ENCODE measurements at places on chromosomes 7 and 10. TPM values are rescaled to one million over a fixed set of nuclear protein-coding genes. Genes with fewer than 3 reads are reported as not detected.

DNA sequence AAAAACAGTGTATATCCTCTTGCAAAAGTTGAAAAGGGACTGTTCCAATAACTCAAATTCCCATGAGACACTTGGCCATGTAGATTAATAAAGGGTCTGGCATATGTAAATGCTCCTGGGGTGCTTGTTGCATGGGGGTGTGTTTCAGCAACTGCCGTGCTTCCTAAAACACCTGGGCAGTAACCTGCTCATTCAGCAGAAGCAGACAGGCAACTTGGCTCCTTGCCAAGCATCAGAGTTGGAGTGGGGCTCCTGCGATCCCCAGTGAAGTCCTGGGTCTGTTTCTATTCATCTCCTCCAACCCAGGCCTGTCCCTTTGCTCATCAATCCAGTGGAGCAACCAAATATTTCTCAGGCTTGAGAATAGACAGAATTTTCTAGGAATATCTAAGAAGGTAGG lies 42.2 kb upstream of the ADAM12 start:
- DNase-seq: no peak

GRCh38 chr10:27736396-27736795 lies 9.2 kb downstream of the MKX start:
- DNase-seq: no peak

DNA sequence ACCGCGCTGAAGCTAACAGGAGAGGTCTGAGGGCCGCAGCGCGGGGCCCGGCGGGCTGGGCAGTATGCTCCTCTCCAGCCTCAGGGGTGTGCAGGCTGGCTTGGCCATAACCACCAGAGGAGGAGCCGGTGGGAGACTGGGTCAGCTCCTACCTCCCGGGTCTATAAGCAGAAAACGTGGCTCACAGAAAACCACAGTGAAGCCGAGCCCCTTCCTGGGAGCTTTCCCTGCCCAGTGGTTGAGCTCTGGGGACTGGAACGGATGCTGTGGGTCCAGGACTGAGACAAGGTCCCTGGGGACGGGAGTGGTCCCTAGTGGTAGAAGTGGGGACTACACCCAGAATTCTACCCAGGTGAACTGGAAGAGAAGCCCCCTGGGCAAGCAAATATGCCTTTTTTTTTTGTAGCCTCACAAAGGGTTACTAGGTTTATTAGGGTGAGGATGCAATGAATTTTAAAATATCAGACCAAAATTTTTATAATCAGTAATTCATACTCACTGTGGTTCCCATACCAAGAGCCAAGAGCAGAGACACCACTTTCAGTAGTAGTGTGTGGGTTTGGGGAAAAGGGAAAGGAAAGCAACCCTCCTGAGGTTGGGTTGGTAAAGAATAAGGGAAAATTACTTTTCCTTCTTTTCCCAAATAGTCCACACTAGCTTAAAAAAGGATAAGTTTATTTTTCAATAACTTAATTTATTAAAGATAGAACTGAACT lies 67.9 kb upstream of the PRKCQ start:
- DNase-seq: no peak

DNA sequence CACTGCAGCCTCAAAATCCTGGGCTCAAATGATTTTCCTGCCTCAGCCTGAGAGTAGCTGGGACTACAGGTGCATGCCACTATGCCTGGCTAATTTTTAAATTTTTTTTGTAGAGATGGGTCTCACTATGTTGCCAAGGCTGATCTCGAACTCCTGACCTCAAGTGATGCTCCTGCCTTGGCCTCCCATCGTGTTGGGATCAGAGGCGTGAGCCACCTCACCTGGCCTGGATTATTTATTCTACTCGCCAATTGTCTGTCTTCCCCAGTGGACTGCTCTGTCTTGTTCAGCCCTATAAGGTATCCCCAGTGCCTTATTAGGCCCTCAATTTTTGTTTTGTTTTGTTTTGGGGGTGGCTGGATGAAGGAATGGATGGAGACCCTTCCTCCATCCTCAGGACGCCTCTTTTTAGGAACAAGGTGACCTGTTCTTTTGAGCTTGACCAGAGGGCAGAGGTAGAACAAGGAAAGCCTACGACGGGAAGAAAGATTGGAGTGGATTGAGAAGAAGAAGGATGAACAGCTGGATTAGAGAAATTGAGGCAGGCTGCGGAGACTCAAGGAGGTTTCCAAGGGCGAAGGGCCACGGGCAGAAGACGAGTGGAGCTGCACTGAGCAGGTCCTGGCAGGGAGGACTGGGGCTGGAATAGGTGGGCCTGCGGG lies 541 bp upstream of the DENND10 start:
- DNase-seq: no peak

Gene PRSS37
- not detected for total RNA-seq

- peak; percentile 99 for DNase-seq
Measured at GRCh38 chr7:1536743-1537534, 6.4 kb downstream of the MAFK start.

- no peak for DNase-seq
Measured at GRCh38 chr10:112528235-112528634, 81.2 kb downstream of the VTI1A start.

Gene EZH2
- total RNA-seq: 0.26 TPM

Gene PHYHIPL
- 0.28 TPM for total RNA-seq

- DNase-seq: no peak
Measured at GRCh38 chr10:102634686-102635085, 9.6 kb upstream of the TRIM8 start.

- DNase-seq: no peak
Measured at GRCh38 chr7:138396251-138397070, 63.6 kb upstream of the TRIM24 start.

Gene C10orf62
- total RNA-seq: 0.35 TPM

DNA sequence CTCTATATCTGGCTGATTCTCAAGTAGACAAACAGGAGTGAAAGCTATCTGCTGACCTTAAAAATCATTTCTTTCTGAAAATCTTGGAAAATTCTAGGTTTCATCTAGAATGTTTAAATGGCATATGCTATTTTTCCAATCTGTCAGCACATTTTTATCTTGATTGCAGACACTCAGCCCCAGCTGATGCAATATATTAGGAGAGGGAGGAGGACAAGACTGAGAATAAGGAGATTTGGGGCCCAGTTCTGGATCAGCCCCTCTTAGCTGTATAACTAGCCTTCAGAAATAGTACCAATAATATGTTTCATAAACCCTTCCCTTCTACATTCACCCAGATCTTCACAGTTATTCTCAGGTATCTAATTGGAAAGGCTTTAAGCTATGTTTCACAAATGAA lies 131.2 kb downstream of the HDAC9 start:
- DNase-seq: no peak

- no peak for DNase-seq
Measured at GRCh38 chr10:24193330-24193729, 15.6 kb upstream of the KIAA1217 start.

All from right atrium auricular region (tissue), 2 donors.